8988T (cell line): ENCODE measurements at places on chromosomes 4 and X.

GRCh38 chr4:128700659-128701350 is 108.7 kb upstream of the JADE1 start:
- DNase-seq: no peak

DNA sequence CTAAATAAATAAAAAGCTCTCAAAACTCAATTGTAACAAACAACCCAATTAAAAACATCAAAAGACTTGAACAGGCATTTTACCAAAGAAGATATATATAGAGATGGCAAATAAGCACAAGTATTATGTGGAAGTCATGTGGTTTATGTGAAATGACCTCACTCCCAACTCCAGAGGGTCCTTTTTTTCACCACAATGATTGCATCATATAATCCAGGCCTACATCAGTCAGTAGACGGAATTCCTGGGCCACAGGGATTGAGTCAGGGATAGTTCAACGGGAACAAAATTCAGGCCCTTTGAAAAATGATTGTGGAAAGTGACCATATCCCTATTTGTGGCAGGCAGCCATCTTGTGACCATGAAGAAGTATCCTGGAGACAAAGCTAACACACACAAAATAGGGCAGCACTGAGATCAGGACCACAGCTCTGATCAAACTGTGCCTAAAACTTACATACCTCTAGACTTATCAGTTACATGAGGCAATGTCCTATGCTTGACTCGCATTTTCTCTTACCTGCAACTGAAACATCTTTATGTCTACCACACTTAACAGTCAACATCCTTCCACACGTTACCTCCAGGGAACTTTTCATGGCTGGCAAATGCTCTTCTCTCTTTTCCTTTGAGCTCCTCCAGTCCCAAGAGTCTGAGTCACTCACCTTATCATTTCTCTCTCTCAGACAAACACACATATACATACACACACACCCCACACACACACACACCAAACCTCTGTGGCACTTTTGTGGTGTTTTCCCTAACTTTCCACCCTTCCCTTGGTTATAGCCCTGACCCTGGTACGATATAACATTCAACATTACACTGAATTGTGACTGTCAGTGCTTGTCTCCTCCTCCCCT is 113.5 kb downstream of the PHF8 start:
- no peak for DNase-seq

DNA sequence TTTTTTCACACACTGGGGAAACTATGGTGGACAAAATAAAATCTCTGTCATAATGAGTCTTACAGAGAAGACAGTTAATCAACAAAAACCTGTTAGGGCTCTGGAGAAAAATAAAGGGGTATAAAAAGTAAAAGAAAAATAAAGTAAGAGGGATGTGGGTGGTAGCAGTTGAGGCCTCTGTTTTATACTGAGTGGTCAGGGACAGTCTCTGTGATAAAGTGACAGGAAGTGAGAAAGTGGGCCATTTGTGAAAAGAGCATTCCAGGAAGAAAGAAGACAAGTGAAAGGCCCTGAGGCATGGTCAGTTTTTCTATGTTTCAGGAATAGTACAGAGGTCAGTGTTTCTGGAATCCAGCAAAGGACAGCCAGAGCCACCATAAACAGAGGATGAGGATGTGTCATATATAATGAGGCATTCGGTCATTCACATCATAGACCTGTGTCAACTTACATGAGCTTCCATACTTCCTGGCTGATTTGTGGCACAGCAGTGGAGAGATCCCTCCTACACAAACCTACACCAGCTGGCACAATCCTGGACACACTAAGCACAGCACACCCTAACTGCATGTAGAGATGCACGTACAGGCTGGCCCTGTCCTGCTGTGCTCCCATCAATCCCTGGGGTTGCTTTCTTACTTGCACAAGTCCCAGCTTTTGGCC is 64.4 kb upstream of the NAP1L5 start:
- no peak for DNase-seq

GRCh38 chr4:72974694-72975487 is 94.6 kb downstream of the COX18 start:
- DNase-seq: no peak

- DNase-seq: no peak
Measured at GRCh38 chr4:36065274-36065871, 178.9 kb downstream of the ARAP2 start.
